ENCODE measurements at places on chromosomes 6 and 20.

- H3K4me3 ChIP-seq, result no peak overlapping the region
Observed at GRCh38 chr20:50267041-50267865, 76.6 kb downstream of the CEBPB start.

DNA sequence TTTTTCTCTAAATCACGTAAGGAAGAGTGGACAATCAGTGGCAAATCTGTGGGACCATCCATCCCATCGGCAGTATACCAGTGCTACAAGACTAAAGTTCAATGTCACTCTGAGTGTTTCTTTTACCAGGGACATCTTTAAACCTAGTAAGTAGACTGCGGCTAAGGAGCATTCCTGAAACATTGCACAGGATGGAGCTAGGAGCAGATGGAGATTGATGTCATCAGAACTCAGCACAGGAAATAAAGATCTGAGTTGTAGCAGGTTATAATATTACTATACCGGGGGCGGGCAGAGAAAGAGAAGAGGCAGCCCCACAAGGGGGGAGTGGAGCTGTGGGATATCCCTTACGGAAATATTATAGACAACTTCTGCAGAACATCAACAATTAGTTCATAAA lies 162.1 kb downstream of the MTFR2 start:
- no peaks in the 10 kb centered on the region for H3K36me3 ChIP-seq
- H3K27me3 ChIP-seq, result no peaks in the 10 kb centered on the region
- no peaks in the 10 kb centered on the region for H3K4me1 ChIP-seq
- H3K27ac ChIP-seq, result no peak overlapping the region
- DNase-seq, result no peak

DNA sequence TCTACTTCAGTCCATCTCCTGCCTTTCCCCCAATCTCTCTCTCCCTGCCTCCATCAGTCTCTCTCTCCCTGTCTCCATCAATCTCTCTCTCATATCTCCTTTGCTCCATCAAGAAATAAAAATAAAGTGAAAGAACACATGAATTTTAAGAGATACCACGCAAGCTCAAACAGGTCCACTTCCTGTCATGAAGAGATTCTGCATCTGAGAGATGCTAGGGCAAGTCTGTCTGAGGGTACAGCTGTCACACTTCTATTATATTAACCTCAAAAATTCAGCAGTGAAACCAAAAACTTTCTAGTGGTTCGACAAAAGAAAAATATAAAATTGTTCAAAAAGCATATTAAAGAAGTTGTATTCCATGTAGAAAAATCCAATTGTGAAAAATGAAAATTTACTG lies 296.8 kb upstream of the RSPO3 start:
- no peaks in the 10 kb centered on the region for H3K27me3 ChIP-seq
- no peak overlapping the region for H3K4me3 ChIP-seq
- no peak overlapping the region for H3K27ac ChIP-seq
- no peaks in the 10 kb centered on the region for H3K4me1 ChIP-seq

DNA sequence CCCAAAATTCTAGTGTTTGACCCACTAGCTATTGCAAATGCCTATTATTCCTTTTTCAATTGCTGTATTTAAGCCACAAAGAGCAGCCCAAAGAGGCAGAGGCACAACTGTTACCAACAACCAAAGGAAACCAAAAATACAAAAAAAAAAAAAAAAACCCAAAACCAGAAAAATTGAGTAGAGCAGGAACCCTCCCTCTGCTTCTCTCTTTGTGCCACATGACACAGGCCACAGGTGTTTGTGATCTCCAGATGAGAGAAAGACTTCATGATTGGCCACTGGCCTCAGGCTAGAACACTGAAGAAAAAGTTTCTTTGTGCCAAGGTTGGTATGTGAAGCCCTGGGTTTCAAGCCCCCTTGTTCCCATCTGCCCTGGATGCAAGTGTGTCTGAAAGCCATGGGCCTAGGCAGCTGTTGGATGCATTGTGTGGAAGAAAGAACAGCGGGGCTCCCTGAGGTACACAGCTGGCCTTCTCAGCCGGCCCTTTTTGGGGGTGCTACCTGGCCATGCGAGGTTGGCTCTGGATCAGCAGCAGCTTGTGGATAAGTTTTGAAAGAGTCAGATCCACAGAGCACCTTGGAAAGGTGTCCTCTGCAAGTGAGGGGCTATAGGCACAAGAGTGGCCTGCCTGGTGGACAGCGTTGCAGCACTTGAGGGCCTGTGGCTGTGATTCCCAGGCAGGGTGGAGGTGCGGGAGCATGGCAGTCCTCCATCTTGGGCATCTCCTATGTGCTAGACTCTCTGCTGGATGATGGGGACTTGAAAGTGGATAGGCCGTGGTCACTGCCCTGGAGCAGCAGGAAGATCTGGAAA lies 204.5 kb downstream of the ZDHHC14 start:
- no peak for DNase-seq
- H3K27ac ChIP-seq, result no peak overlapping the region
- H3K4me3 ChIP-seq, result no peak overlapping the region
- no peaks in the 10 kb centered on the region for H3K4me1 ChIP-seq
- no peaks in the 10 kb centered on the region for H3K27me3 ChIP-seq

DNA sequence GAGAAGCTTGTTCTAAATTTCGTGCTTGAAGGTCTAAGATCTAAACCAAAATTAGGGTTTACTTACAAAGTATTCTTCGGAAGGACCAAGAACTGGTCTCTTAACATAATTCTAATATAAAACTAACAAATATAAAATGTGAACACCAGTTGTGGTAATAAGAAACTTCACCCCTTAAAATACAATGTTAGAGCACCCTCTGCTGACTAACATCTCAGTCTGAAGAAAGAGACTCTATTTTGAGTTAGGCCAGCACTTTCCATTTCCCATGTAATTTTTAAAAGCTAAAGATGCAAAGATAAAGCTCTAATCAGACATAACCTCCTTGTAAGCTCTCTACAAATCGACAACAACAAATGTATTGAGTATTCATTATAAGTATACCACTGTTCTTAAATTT lies 24.6 kb downstream of the ATG5 start:
- H3K4me1 ChIP-seq, result no peaks in the 10 kb centered on the region
- no peak for DNase-seq
- no peak overlapping the region for H3K27ac ChIP-seq
- no peak overlapping the region for H3K4me3 ChIP-seq
- no peaks in the 10 kb centered on the region for H3K27me3 ChIP-seq

- H3K27me3 ChIP-seq, result no peaks in the 10 kb centered on the region
- H3K36me3 ChIP-seq, result peaks cover 62% of the 10 kb centered on the region
- no peak overlapping the region for H3K27ac ChIP-seq
Observed at GRCh38 chr20:25283221-25283951, 35.5 kb downstream of the PYGB start.

DNA sequence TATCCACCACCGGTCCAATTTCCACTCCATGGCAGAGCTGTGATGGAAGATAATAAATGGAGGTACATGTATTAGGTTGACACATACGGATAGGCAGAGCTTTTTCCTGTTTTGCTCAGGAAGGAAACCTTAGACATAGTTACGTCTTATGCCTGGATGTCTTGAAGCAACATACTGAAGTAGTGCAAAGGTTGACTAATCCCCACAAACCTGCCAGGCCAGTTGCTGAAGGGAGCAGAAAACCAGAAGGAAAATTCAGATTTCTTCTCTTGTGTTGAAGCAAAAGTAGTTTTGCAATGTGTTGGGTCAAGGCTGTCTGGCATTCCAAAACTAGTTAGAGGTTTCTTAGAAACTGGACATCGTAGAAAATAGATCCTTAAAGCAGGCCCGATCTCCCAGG lies 68.7 kb downstream of the PHACTR1 start:
- H3K27ac ChIP-seq, result no peak overlapping the region
- no peak overlapping the region for H3K4me3 ChIP-seq
- no peak for DNase-seq
- H3K27me3 ChIP-seq, result no peaks in the 10 kb centered on the region
- H3K36me3 ChIP-seq, result no peaks in the 10 kb centered on the region

DNA sequence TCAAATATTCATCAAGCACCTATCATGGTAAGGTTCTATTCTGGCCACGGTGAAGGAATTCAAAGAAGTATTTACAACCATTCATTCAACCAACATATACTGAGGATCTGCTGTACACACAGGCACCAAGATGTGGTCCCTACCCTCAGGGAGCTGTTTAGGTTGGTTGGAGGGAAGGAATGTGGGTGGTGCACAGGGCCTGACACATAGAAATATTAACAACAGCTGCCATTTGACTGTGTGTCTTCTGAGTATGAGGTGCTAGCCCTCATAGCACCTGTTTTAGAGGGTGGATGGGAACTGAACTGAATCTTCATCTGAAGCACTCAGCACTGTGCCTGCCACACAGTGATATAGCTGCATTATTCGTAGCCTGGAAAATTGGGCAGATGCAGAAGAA lies 7.3 kb downstream of the SNPH start:
- DNase-seq, result no peak
- no peaks in the 10 kb centered on the region for H3K4me1 ChIP-seq
- no peak overlapping the region for H3K27ac ChIP-seq
- H3K4me3 ChIP-seq, result no peak overlapping the region
- peaks cover 4% of the 10 kb centered on the region for H3K36me3 ChIP-seq
- no peaks in the 10 kb centered on the region for H3K27me3 ChIP-seq

DNA sequence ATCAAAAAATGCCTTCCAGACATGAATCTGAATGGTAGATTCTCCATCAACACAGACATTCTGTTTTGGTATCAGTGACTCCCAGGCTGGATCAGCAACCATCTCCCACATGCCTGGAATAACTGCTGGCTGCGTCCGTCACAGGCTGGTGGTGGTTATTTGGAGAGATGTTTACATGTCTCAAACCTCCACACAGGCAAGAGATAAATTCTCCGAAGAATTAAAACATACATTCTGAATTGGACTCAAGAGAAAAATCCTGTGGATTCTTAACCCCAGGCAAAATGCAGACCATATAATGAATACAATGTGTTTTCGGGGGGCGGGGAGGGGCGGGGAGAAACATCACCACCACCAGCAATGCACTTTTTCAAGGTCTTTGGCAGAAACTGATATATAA lies 108.2 kb downstream of the THBS2 start:
- H3K4me3 ChIP-seq, result no peak overlapping the region
- H3K4me1 ChIP-seq, result no peaks in the 10 kb centered on the region
- H3K27ac ChIP-seq, result no peak overlapping the region
- H3K36me3 ChIP-seq, result no peaks in the 10 kb centered on the region
- no peak for DNase-seq
- no peaks in the 10 kb centered on the region for H3K27me3 ChIP-seq

DNA sequence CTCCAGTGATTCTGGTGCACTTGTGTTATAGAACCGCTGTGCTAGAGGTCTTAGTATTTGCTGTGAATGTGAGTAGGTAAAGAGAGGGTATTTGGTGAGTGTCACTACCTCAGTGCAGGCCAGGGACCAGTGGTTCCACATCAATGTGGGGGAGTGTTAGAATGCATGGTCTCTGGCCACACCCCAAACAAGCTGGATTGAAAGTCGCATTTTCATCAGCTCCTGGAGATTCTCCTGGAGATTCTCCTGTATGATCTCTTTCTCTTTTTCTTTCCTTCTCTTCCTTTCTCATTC lies 26.8 kb upstream of the BCAS1 start:
- H3K36me3 ChIP-seq, result no peaks in the 10 kb centered on the region
- H3K27me3 ChIP-seq, result no peaks in the 10 kb centered on the region
- no peak for DNase-seq

DNA sequence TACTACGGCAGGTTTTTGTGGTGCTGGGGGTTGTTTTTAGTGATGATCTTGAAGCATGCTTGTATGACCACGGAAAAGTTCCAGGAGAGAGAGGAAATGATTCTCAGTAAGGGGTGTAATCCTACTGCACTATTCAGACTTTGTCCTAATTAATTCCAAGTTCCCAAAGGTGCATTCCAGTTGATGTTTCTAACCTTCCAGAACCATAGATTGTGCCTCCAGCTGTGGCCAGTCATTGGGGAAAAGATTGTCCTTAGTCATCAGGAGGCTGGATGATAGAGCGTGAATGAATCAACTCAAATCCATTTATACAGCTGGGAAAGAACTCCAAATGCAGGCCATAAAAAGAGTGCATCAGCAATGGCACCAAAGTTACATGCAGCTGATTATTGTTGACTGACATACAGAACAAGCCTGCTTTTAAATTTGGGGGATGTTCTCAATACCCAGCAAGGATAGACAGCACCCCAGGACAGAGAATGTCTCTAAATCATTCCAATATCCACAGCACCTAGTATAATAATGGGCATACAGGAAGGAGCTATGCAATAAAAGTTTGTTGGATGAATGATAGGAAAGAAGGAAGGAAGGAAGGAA lies 27.8 kb upstream of the PKHD1 start:
- H3K36me3 ChIP-seq, result no peaks in the 10 kb centered on the region
- no peak overlapping the region for H3K27ac ChIP-seq
- no peaks in the 10 kb centered on the region for H3K4me1 ChIP-seq
- DNase-seq, result no peak

DNA sequence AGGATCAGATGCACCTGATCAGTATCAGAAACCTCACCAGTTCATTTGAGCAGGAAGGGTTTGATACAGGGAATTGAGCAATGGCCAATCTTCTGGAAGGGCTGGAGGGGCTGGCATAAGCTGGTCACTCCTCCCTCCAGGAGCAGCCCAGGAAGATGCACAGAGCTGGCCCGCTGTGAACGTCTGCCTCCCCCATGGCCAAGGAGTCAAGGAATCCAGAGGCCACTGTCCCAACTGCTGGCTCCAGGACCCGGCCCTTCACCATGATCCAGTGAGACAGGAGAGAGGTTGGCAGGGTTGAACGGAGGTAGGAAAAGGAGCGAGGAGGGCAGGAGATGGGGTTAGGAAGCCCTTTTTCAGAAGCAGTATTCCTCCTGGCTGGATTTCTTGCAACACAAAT lies 113.9 kb upstream of the CST7 start:
- H3K27me3 ChIP-seq, result no peaks in the 10 kb centered on the region
- H3K4me1 ChIP-seq, result no peaks in the 10 kb centered on the region
- no peak for DNase-seq

DNA sequence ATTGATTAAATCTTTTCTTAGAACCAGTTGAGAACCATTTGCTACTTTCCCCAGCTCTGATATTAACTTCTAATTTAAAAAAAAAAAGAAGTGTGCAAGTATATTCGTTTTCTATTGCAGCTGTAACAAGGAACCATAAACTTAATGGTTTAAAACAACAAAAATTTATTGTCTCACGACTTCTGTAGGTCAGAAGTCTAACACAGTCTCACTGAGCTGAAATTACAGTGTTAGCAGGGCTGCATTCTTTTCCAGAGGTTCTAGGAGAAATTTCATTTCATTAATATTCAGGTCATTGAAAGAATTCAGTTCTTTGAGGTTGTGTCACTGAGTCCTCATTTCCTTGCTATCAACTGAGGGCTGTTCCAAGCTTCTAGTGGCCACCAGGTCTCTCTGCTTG lies 213.5 kb upstream of the RNF217 start:
- no peak overlapping the region for H3K27ac ChIP-seq
- no peaks in the 10 kb centered on the region for H3K36me3 ChIP-seq
